M059J (cell line): ENCODE measurements at places on chromosomes 3 and 15.
A peak's percentile ranks its signal among the peaks of the same experiment; 100 is the strongest.

- no peak for DNase-seq
These were observed 13.6 kb upstream of the ADAMTS17 start for GRCh38 chr15:100355342-100355741.

DNA sequence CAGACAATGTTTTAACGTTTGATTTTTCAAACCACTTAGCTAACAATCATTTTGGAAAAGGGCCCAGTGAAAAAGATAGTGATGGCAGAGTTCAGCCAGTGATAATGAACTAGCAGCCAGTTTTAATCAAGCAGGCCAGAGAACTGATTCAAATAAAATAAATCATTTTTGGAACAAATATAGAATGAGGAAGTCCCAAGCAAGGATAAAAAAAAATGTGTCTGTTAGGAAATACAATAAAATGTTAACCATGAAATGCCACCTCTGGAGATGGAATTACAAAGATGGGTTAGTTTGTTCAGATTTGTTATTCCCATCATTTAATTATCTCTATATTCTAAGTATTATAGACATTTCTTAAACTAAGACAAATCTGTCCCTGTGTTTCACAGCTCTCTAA, 1.1 kb downstream of the HERC1 start:
- no peak for DNase-seq

DNA sequence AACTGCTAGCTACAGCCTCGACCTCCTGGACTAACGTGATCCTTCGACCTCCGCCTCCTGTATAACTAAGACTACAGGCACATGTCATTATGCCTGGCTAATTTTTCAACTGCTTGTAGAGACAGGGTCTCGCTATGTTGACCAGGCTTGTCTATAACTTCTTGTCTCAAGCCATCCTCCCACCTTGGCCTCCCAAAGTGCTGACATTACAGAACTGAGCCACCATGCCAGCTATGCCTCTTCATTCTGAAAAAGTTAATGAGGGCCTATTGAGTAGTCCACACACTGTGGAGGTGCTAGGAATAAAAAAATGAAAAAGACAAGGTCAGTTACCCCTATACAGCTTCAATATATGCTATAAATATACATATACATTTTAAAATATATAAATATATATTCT, 18.3 kb upstream of the EPHA6 start:
- DNase-seq: no peak

- DNase-seq: peak; percentile 6
These were observed 183.8 kb downstream of the MEGF11 start for GRCh38 chr15:66069751-66070150.

- no peak for DNase-seq
These were observed 153.4 kb upstream of the MME start for GRCh38 chr3:154926721-154927120.

DNA sequence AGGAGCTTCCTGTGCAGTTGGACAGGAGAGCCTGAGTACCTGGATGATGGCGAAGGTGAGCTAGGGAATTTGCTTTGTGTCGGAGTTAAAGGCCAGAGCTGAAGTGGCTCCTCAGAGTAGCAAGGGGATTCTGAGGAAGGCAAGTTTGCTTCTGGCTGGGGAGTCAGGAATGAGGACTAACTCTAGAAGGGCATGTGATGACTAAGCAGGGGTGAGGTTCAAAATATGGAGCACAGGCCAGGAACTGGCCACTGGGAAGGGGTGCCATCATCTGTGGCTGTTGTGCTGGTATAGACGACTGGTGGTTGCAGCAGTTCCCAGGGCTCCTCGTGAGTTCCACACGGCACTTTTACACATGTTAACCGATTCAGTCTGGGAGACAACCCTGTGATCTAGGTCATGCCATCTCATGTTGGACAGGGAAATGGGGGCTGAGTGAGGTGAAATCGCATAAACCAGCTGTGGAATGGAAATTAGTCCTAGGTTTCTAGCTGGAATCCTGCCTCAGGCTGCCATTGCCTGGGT, 100.8 kb downstream of the EEFSEC start:
- peak; percentile 9 for DNase-seq

DNA sequence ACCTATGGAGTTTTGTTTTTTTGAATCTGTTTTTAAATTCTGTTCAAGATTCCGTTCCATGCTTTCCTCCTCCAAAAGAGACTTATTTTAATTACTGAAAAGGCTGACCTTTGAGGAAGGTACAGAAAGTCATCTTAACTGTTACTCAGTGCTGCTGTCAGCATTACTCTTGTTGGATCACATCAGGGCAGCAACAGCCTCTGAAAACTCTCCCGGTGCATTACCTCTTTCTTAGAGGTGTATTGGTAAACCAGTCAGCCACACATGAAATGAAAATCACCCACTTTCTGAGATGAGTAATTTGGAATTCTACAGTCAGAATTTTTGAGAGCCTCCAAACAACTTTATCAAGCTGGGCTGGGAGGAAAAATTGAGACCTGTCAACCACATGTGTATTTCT, 88.5 kb upstream of the LIMD1 start:
- no peak for DNase-seq

- DNase-seq: no peak
These were observed 5.4 kb upstream of the ACSBG1 start for GRCh38 chr15:78239811-78240210.

GRCh38 chr15:27850981-27851857, 247.9 kb downstream of the OCA2 start:
- DNase-seq: no peak

DNA sequence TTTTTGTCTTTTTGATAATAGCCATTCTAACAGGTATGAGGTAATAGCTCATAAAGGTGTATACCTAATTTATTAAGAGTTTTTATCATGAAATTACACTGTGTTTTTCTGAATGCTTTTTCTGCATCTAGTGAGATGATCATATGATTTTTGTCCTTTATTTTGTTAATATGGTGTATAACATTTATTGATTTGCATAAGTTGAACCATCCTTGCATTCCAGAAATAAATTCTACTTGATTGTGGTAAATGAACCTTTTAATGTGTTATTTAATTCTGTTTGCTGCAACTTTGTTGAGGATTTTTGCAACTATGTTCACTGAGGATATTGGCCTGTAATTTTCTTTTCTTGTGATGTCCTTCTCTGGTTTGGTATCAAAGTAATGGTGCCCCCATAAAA, 28.0 kb upstream of the PCSK6 start:
- DNase-seq: no peak

GRCh38 chr15:59668556-59668955, 11.2 kb upstream of the GTF2A2 start:
- DNase-seq: no peak

DNA sequence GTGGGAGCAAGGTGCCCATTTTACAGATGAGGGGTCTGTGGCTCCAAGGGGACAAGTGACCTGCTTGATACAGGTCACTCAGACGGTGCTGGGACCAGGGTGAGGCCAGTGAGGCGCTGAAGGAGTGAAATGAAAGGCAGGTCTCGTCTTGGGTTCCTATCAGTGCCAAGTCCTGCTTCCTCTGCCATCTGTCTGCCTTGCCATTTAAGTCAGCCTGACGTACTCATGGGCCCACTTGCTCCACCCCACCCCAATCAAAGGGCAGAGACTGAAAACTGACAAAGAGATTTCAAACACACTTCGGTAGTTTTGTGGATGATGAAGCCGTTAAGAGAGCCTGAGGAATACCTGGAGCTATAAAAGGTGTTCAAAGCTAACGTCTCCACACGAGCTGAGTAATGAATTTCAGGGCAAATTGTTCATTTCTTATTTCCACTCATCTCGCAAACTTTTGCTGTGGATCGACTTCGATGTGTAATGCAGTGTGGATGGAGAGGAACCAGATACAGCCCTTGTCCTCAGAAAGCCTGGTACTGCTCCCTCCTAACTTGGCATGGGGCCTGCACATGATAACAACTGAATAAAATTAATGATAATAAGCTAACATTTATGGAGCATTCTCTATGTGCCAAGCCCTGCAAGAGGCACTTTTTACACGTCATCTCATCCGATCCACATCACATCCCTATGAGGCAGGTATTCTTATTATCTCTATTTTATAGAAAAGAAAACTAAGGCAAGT, 36.6 kb downstream of the ATP2B2 start:
- no peak for DNase-seq

DNA sequence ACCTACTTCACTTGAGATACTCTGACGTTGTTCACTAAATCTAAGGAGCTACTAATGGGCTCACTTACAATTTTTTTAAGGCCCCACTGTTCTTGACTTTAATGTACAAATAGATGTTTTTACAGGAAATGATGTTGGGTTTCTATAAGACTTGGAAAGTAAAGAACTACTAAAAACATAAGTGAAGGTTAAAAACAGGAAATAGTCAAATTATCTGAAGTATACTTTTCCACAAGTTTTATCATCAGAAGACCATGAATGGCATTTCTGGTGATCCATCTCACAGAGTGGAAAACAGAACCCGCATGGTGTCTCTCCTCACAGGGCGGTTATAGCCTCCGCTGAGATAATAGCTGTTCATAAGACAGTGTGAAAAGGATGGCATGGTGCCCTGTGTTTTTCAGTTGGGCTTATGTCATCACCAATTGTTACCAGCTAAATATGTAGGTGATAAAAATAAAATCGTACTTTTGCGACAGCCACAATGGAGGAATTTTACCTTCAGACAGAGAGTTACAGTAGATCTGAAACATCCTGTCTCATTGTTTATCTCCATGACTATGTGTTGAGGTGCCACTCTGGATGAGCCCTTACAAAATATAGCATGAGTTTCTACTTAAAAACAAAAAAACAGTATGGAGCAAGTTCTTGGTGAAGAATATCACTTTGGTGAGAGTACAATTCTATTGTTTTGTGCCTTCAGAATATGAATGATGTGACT, 462.4 kb downstream of the RAP2B start:
- no peak for DNase-seq

GRCh38 chr3:158920371-158920770, 118.5 kb downstream of the MFSD1 start:
- peak; percentile 61 for DNase-seq

DNA sequence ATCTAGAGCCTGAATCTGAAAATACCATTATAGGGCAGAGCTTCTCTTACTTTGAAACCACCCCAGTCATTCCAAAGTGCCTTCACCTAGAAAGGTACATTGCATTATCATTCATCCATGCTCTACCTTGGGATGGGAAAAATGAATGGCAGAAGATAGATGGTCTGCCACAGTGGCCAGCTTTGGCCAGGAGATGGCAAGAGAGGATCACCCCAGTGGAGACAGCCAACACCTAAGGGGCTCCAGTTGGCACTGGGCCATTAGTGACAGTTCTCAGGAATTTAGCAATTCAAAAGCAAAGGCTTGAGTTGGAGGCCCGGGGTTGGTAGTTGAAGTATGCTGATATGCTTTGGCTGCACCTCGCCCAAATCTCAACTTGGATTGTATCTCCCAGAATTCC, 253.6 kb upstream of the MRPL3 start:
- DNase-seq: no peak

- no peak for DNase-seq
These were observed 64.7 kb upstream of the NTRK3 start for GRCh38 chr15:88321271-88321670.

- no peak for DNase-seq
These were observed 125.2 kb downstream of the CNTN3 start for GRCh38 chr3:74489050-74489792.

DNA sequence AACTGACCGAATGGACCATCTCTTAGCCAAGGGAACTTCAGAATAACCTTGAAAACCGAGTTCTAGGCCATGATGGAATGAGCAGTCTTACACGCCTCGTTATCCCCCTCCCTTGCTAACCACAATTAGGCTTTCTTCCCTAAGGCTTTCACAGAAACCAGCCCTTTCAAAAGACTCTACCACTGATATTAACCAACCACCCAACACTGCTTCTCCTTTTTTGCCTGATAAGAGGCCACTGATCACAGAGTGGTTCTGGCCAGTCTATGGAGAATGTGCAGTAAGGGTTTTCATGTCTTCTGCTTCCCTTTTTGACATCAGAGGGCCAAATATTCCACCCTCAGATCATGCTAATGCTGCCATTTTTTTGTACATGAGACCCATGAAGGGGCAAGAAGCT, 59.3 kb downstream of the MCF2L2 start:
- peak; percentile 12 for DNase-seq

DNA sequence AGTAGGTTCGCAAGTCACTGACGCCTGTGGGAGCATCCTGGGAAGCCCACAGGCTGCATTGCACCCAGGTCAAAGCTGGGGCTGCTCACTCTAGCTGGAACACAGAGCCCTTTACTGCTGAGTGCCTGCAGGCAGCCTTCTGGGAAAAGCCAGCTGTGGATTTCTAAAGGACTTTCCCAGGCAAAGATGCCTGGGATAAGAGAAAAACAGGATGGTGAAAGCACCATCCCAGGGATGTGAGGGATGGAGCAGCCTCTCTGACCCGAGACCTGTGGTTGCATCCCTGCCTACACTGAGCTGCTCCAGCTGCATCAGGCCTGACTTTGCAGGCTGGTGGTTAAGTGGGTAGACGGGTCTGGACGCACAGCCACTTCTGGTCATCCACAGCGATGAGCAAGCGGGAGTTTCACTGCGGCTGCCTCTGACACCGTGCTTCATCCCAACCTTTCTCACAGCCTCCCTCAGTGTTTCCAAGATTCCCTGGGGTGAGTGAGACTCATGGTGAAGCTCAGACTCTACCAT, 52.5 kb upstream of the AMOTL2 start:
- DNase-seq: peak; percentile 78

DNA sequence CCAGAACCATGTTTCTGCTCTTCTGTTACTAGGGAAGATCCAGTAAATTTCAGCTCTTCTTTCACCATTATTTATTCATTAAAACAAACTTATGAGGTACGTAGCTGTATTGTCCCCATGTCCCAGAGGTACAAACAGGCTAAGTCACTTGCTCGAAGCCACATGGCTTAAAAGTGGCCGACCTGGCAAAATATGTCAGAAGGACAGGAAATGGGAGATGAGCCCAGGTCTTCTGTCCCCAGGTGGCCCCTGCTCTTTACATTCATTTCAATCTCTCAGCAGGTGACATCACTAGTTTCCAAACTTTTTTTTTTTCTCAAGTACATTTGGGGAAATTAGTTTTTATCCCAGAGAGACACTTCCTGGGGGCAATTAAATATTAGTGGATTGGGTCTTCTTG, 34.1 kb upstream of the LPP start:
- DNase-seq: no peak

DNA sequence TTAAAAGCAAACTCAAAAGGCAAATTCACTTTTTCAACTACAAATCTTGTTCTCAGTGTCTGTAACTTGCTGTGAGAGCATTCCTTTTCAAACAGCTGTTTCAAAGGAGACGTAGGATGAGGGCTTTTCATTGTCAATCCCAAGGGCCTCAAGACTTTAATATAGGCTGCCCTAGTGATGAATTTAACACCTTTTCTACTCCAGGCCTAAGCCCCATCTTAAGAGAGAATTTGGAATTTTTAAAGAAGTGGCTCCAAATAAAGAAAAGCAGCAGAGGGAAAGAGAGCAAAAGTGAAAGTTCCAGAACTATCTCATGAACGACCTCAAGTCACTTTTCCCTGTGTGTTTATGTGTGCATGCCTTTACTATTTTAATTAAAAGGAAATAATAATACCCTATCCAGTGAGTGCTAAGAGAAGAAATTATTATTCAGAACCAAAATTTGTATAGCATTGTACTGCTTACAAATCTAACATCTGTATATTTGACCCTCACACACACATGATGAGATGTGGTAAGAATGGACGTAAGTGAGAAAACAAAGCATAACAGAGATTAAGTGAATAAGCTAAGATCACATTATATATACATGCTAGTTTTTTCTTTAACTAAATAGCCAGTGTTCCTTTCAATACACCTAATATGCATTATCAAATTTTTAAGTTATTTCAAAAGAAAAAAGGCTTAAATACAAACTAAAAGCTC, 196.4 kb downstream of the VGLL3 start:
- DNase-seq: no peak
